ENCODE measurements at places on chromosomes 1 and 21.

DNA sequence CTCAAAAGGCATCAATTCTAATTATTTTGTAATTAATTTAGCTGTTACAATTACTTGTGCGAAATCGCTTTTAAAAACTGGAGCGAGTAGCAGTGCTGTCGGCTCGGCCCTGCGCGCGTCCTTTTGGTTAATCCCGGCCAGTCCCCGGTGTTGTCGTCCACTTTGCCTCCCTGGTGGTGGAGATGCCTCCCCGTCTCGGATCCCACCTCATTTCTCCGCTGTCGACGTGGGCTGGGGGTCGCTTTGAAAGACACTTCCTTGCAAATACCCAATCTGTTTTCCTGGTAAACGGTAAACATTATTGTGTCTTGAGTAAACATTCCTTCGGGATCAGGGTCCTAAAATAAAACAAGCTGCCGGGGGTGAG is 3.7 kb downstream of the FOXD3 start:
- peaks cover 84% of the 10 kb centered on the region for H3K27me3 ChIP-seq
- peak overlapping the region; percentile 95 for H3K4me3 ChIP-seq
- H3K36me3 ChIP-seq = peaks cover 11% of the 10 kb centered on the region
- peak; percentile 35 for DNase-seq

DNA sequence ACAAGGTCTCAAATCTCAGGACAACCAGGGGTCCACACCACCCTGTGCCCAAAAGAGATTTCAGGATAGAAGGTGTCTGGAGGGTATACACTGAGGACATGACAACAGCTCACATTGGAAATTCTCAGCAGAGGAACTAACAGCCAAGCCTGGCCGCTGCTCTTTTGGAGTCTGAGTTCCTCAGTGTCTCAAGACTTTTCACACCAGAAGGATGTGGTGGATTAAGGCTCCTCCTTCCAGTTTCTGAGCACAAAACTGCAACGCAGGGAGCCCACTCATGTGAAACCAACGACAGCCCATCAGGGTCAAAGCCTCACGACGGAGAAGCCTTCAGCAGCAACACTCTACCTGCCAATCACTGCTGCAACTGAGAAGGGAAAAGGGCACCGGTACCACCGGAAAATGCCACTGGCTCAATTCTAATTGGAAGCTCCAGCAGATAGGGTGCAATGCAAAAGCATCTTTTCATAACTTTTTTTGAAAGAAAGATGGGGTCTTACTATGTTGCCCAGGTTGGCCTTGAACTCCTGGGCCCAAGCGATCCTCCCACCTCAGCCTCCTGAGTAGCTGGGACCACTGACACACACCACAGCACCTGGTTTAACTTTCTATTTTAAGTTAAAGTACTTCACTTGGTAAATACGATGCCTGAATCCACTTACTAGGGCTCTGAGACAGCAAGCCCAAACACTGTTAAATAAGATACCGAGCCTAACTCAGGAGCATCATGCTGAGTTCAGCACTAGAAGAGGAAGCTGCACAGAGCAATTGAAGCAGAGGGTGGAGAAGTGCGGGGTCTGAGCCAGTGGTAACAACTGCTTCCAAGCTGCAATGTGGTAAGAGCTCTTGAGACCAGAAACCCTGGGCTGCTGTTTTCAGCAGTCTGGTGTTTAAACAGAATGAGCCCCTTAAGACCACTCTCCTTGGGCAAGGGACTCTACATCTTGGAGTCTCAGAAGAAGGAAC is 7.8 kb downstream of the CAPZB start:
- H3K4me3 ChIP-seq = no peak overlapping the region
- no peak overlapping the region for H3K27ac ChIP-seq
- H3K27me3 ChIP-seq = no peaks in the 10 kb centered on the region
- H3K36me3 ChIP-seq = no peaks in the 10 kb centered on the region

DNA sequence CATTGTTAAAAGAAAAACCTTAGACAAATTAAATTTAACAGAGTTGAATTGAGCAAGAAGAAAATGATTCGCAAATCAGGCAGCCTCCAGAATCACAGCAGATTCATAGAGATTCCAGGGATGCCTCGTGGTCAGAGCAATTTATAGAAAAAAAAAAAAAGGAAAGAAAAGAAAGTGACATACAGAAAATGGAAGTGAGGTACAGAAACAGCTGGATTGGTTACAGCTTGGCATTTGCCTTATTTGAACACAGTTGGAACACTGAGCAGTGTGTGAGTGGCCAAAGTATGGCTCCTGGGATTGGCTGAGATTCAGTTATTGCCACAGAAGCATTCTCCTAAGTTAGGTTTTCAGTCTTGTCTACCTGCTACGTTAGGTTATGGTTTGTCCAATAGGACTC is 9.1 kb upstream of the C21orf91 start:
- no peaks in the 10 kb centered on the region for H3K36me3 ChIP-seq
- no peak for DNase-seq
- no peak overlapping the region for H3K4me3 ChIP-seq
- no peaks in the 10 kb centered on the region for H3K4me1 ChIP-seq
- H3K27ac ChIP-seq = no peak overlapping the region

DNA sequence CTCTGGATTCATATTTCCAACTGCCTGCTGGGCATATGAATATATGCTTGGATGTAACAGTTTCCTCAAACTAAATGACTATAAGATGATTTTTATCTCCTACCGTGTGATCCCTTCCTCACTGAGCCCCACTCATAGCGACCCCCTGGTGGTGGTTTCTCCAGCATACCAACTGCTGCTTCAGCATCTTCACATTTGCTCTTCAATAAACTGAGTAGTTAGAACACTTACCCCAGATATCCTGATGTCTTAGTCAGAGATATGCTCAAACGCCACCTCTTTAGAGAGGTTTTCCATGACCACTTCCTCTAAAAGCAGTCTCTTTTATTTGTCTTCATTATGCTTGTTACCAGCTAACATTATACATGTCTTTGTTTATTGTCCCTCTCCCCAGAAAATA is 10.2 kb upstream of the HNRNPR start:
- no peak overlapping the region for H3K27ac ChIP-seq
- no peak overlapping the region for H3K4me3 ChIP-seq
- no peaks in the 10 kb centered on the region for H3K27me3 ChIP-seq
- peaks cover 14% of the 10 kb centered on the region for H3K36me3 ChIP-seq
- no peak for DNase-seq

- H3K36me3 ChIP-seq = no peaks in the 10 kb centered on the region
- no peaks in the 10 kb centered on the region for H3K27me3 ChIP-seq
- no peaks in the 10 kb centered on the region for H3K4me1 ChIP-seq
Measured at GRCh38 chr1:37483785-37484184, 9.4 kb downstream of the ZC3H12A start.

DNA sequence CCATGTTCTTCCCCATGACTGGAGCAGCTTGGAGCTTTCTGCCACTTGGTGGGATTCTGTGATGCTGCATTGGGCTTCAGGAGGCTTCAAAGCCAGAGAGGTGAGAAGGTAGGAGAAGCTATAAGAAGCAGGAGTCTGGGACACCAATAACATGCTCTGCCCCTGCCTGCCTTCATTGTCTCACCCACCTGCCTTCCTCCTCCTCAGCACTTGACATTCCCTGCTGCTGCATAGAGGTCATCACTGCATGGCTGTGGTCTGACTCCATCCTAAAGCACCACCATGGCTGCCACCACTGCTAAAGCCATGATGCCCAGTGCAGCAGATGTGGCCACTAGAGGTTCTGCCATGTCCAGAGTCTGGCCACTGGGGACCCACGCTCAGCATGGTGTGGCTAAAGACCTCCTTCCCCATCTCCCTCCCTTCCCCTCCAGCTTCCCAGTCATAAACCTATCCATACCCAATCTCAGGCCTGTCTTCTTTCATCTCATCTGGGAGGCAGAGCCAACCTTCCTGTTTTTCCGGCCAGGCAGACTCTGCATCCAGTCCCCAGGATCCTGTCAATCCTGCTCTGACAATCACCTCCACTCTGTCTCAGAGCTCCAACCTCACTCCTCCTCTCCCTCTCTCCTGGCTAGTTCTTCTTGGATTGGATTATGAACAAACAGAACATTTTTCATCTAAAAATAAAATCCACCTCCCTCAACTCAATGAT is 285.1 kb upstream of the POU3F1 start:
- no peaks in the 10 kb centered on the region for H3K4me1 ChIP-seq
- no peak overlapping the region for H3K4me3 ChIP-seq
- no peak for DNase-seq
- no peaks in the 10 kb centered on the region for H3K27me3 ChIP-seq
- H3K27ac ChIP-seq = no peak overlapping the region

DNA sequence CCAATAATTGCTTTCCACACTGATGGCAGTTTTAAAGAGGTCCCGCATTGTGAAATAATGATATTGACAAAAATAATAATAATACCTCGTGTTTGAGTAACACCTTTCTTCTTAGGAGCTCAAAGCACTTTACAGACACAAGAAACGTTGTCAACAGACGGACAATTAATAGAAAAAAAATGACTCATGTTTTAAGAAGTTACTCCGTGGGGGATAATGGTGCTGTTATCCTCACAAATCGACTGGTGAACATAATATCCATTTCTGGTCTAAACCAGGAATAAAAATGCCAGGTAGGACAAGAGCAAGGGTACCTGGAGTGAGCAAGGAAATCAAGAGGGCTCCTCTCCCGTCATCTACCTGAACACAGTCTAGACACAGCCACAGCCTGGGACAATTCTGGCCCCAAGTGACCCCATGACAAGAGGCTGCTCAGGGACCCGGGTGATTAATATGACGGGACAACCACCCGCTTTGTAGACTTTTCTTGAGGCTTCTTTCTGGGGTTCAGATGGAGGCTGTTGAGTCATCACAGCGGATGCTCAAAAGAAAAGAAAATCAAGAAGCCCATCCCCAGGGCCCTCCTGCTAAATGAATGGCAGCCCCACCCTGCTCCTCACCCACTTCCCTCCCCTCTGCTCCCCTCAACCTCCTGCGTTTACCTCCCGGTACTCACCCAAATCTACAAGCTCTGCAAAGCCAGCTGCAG is 146.2 kb upstream of the IRF2BP2 start:
- H3K27ac ChIP-seq = no peak overlapping the region
- H3K4me3 ChIP-seq = no peak overlapping the region
- DNase-seq = no peak

- H3K4me1 ChIP-seq = no peaks in the 10 kb centered on the region
- no peaks in the 10 kb centered on the region for H3K27me3 ChIP-seq
- H3K36me3 ChIP-seq = no peaks in the 10 kb centered on the region
- no peak for DNase-seq
Measured at GRCh38 chr1:184445997-184446396, 59.2 kb downstream of the C1orf21 start.

DNA sequence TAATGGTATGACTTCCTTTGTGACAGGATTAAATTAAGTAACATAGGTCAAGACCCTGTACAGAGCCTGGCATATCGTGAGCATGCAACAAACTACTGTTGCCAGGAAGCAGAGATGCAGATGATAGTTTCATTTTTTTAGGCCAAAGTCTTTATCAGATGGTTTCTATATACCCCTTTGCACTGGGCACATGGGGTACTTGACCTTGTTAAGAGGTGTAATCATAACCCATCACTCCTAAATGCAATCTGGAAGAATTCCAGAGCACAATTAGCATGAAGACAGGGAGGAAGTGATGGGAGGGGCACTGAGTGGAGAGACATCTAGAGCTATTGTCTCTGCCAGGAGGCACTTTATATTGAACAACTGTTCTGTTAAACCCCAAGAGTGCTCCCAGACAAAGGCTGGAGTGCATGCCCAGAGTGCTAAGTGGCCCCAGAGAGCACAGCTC is 22.1 kb downstream of the ZBTB17 start:
- H3K4me1 ChIP-seq = peaks cover 41% of the 10 kb centered on the region
- no peak for DNase-seq
- peaks cover 3% of the 10 kb centered on the region for H3K36me3 ChIP-seq
- no peaks in the 10 kb centered on the region for H3K27me3 ChIP-seq
- H3K4me3 ChIP-seq = no peak overlapping the region
